Kasumi-1 (cell line): ENCODE measurements at places on chromosomes 2 and 18.

DNA sequence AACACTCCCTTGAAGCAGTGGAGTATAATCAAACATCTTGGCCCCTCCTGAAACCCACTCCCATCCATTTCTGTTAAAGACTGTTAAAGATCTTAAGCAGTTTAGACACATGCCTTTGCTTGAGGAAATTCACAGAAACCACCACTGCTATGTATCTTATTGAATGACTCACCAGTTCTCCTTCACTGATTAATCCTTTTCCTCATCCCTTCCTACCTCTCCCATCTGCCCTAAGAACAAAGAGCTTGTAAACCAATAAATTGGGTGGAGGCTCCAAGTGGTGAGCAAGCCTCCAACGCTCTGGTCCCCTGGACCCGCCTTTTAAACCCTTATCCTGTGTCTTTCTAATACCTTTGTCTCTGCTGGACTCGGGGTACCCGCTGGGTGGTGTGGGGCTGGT lies 746.1 kb downstream of the LRP1B start:
- DNase-seq = no peak

GRCh38 chr2:68577183-68577582 lies 66.2 kb upstream of the PROKR1 start:
- no peak for DNase-seq

- no peak for DNase-seq
Measured at GRCh38 chr2:55827855-55828254, 95.7 kb downstream of the EFEMP1 start.

DNA sequence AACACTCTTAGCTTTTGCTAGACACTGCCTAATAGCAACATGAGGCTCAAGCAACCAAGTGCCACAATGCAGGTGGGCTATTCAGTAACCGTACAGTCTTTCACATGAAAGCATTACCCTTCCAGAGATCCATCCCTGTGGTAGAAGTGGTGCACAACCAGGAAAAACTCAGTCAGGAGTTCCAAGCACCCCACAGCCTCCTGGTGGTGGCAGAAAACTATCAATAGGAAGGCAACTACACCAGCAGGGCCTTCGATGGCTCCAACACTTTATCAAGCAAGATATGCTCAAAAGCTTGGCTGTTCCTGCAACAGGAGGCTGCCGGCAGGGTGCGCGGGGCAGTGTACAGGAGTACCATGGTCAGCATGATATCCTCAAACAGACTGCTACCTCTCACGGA lies 176.1 kb upstream of the DLGAP1 start:
- no peak for DNase-seq

DNA sequence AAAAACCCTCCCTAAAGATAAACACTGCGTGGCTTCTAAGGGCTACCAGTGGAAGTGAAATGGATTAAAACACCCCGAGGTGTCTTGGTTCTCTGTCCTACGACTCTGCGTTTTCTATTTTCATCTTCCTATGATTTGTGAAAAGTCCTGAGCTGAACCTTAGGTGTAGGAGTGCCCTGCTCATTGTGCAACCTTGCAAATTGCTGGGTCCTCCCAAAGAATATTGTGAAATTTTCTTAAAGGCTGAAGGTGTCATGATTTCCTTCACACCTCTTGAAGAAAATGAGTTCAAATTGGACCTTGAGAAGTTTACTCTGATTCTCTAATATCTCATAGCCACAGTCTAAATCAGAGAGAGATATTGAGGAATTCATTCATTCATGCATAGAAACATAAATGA lies 1.8 kb upstream of the SLC19A3 start:
- DNase-seq = no peak

- DNase-seq = no peak
Measured at GRCh38 chr2:50133766-50134165, 898.2 kb downstream of the NRXN1 start.

DNA sequence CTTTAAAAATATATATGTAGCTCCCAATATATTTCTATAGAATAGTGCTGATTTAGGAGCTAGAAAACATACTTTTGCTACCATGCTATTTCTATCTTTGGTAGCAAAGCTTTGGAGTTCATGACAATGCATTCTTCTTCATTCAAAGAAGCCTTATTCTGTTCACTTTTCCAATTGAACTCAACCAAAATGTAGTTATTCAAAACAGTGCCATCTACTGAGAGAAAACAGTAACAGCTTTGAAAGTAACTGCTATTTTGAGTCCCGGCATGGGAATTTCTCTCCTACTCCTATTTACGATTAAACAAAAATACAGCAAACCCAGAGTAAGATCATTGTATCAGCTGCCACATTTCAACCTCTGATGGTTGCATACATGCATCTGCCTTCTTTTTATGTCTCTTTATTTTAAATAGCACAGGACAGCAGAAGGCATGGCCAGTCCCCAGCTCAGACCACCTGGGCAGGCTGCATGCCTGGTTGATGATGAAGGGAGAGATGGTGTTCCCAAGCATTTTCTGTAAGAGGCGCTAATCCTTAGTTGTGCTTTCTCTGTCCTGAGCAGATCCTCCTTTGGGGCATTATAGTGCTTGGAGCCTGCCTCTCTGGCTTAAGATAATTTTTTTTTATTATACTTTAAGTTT lies 69.7 kb upstream of the SULT1C3 start:
- peak; percentile 53 for DNase-seq

DNA sequence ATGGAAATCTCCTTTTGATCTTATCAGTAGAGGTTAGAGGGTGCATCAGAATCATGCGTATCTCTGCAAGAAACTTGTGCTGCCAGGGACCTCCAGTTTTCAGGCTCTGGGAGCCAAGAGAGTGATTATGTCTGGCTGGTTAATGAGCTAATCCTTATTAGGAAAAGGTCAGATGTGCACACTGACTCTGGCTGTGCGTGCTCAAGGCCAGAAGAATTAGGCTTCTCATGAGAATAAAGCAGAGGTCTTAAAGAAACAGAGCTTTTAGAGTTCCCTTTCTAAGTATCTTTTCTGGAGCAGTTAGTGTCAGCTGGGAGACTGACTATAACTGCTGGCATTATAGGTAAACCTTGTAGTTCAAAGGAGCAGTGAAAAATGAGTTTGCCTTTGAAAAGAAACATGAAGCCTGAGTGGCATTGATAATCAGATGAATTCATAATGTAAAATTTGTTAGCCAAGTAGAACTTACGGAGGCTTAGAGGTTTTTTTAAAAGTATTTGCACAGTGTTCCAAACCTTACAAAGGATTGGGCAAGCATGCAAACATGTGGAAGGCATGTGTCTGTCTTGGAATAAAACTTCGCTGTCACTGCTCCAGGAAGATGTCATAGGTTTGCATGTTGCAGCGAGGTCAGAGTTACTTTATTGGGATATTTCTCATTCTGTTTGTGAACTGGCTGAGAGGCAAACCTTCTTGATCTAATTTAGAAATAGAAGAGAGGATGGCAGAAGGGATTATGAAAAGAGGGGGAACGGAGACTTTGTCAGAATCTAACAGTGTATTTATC lies 151.7 kb downstream of the ARHGAP28 start:
- no peak for DNase-seq
